ENCODE measurements at places on chromosomes 12 and 14.

DNA sequence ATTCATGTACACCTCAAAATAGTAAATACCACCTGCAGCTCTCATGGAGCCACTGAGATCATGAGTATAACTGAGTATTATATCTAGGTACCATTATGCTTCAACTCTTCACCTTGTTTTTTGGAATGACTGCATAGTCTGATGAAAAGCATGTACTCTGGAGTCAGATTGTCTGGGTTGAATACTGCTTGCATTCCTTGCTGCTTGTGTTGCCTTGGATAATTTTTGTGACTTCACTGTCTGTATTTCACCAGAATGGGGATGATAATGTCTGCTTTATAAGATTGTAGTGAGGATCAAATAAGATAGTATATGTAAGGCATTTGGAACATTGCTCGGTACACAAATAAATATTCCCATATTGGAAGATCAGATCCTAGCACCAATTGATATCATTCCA is 54.2 kb downstream of the SUSD6 start:
- peak overlapping the region; percentile 27 for H3K4me3 ChIP-seq
- peak; percentile 59 for DNase-seq
- no peaks in the 10 kb centered on the region for H3K27me3 ChIP-seq
- H3K27ac ChIP-seq, result peak overlapping the region; percentile 86
- no peaks in the 10 kb centered on the region for H3K36me3 ChIP-seq
- H3K4me1 ChIP-seq, result peaks cover 45% of the 10 kb centered on the region

DNA sequence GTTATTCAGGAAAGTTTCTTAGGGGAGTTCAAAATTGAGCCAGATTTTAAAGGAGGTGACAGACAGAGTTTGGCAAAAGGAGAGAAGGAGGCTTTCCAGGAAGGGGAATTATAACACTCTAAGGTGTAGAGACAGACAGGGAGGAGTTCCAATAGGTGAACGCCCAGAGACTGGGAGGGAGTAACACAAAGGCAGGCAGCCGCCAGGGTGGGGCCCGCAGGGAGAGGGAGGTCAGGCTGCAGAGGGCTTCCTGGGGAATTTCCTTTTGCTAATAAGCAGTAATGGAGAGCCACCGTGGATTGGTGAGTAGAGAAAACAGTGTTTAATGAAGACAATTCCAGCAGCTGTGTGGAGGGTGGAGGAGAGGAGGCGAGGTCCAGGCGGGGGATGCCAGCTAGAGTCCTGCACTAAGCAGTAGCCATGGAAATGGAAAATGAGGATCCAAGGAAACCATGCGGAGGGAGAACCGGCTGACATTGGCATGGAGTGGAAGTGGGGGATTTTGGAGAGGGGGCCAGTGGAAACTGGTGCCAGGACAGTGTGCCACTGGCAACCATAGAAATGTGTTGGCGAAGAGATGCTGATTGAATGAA is 22.2 kb downstream of the GRIN2B start:
- H3K27ac ChIP-seq, result no peak overlapping the region
- H3K4me3 ChIP-seq, result no peak overlapping the region
- H3K36me3 ChIP-seq, result no peaks in the 10 kb centered on the region

- peaks cover 48% of the 10 kb centered on the region for H3K4me1 ChIP-seq
- peak overlapping the region; percentile 81 for H3K4me3 ChIP-seq
- no peaks in the 10 kb centered on the region for H3K27me3 ChIP-seq
These were observed 4.5 kb upstream of the IRF2BPL start for GRCh38 chr14:77032844-77033621.

DNA sequence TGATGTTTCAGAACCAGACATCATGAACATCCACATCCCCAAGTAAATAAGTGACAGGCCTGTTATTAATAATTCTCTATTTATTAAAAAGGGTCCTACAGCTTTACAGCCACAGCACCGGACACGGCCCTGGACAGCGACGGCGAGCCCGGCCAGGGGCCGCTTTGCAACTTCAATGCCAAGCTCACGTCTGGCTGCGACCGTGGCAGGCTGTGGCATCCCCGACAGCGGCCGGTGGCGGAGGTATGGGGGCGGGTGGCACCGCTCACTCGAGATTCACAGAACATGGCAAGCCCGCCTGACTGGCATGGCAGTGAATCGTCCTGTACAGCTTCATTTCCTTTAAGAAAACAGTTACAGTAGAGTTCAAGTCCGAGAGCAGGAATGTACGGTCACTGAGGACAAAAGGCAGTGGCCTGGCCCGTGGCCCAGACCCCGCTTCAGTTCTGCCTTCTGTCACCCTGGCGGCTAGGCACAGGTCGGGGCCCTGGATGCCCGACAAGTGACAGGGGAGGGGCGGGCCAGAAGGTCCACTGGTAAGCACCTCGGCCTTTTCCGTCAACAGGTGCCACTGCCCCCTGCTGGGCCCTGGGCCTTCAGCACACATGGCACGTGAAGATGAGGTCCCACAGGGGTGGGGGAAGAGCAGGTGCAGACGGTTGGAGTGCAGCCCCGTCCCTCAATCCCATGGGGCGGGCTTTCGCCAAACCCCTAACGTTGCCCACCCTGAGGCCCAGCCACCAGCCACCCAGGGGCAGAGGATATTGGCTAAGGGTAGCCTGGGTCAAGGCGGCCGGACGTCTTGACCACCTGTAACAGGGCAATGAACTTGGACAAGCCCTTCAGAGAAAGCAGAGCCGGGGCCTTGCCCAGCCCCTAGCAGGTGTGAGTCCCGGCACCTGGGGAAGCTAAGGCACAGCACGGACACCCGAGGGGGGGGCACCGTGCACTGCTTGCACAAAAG is 30.3 kb downstream of the HIP1R start:
- H3K4me1 ChIP-seq, result peaks cover 1% of the 10 kb centered on the region
- peak; percentile 38 for DNase-seq
- H3K4me3 ChIP-seq, result no peak overlapping the region
- peaks cover 24% of the 10 kb centered on the region for H3K36me3 ChIP-seq
- H3K27me3 ChIP-seq, result no peaks in the 10 kb centered on the region
- no peak overlapping the region for H3K27ac ChIP-seq

Data from GM23248 (cell line).